ENCODE measurements at places on chromosomes 2 and 18.
A peak's percentile ranks its signal among the peaks of the same experiment; 100 is the strongest.

GRCh38 chr18:58525928-58526424 lies 102.9 kb downstream of the ALPK2 start:
- DNase-seq = no peak

- peak; percentile 35 for DNase-seq
Measured at GRCh38 chr2:181742922-181743722, 62.8 kb upstream of the NEUROD1 start.

- DNase-seq = no peak
Measured at GRCh38 chr2:11411244-11411643, 54.7 kb downstream of the E2F6 start.

DNA sequence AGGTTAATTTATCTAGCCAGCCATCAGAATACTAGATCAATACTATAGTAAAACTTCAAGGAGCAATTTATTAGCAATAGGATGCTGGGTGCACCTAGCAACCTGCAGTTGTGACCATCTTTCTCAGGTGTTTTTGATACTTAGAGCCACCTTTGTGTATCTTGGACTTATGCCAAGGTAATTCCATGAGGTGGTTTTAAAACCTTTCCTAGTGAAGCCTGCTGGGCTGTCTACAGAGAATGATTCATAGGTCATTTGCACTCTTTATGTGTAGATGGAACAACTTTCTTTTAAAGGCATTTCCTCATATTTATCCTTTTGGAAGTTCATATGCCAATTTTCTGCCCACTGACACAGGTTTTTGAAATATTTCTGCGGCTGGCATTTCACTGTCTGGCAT lies 1030.1 kb upstream of the POU3F3 start:
- no peak for DNase-seq
